K562 (cell line): ENCODE measurements at places on chromosomes 7 and 10. TPM values are rescaled to one million over a fixed set of nuclear protein-coding genes. Genes with fewer than 3 reads are reported as not detected.
A peak's percentile ranks its signal among the peaks of the same experiment; 100 is the strongest.

Gene ARHGEF5
- total RNA-seq = 0.29 and 0.49 TPM in 2 replicates

Gene SCRN1
- 0.33 and 0.49 TPM in 2 replicates for total RNA-seq

Gene NEUROD6
- total RNA-seq = not detected in 2 replicates

Gene MYL10
- not detected in 2 replicates for total RNA-seq

Gene TWIST1
- total RNA-seq = 0.18 and 0.33 TPM in 2 replicates

Gene TMEM273
- 63.1 and 64.3 TPM in 2 replicates for total RNA-seq

Gene LRRTM3
- not detected in 2 replicates for total RNA-seq

GRCh38 chr10:7872041-7872442 lies 53.7 kb downstream of the TAF3 start:
- no peaks in the 10 kb centered on the region for H3K36me3 ChIP-seq
- no peaks in the 10 kb centered on the region for H3K27me3 ChIP-seq
- peak; percentile 26 for DNase-seq
- H3K4me1 ChIP-seq = no peaks in the 10 kb centered on the region
- H3K4me3 ChIP-seq = no peak overlapping the region
- no peak overlapping the region for H3K27ac ChIP-seq

DNA sequence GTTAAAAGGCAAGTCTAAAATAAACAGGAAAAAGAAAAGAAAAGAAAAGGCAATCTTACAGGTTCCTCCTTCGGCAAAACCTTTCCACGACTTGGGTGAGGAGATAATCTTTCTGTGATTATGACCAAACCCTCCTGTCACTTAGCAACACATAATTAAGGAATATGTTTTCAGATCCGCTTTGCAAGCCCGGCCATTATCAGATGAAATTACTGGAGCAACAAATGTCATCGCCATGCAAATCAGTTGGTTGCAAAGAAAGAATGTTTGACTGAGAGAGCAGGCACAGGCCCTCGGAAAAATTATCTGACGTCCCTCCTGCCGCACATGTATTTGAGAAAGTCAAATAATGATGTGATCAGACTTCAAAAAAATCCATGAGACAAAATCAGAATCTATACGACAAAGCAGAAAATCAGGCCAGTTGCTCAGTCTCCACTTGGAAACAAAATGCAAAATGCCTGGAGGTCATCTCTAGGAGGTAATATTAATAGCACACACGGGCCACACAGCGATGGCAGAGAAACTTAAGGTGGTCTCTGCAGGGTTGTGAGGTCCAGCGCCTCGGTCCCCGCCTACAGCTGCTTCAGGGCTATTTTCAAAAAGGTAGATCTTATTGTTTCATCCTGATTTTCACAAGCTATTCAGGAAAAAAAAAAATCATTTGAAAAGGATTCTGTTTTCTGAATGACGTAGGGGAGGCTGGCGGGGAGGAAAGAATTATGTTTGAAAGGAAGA lies 82.7 kb downstream of the ZRANB1 start:
- no peaks in the 10 kb centered on the region for H3K27me3 ChIP-seq
- H3K4me1 ChIP-seq = no peaks in the 10 kb centered on the region
- DNase-seq = no peak
- H3K27ac ChIP-seq = no peak overlapping the region
- H3K4me3 ChIP-seq = no peak overlapping the region

GRCh38 chr10:76119515-76119914 lies 688.1 kb downstream of the LRMDA start:
- no peak for DNase-seq
- no peaks in the 10 kb centered on the region for H3K36me3 ChIP-seq
- H3K4me3 ChIP-seq = no peak overlapping the region
- H3K4me1 ChIP-seq = no peaks in the 10 kb centered on the region

GRCh38 chr10:17850501-17850900 lies 41.4 kb downstream of the MRC1 start:
- peaks cover 5% of the 10 kb centered on the region for H3K27me3 ChIP-seq
- no peaks in the 10 kb centered on the region for H3K4me1 ChIP-seq
- no peaks in the 10 kb centered on the region for H3K36me3 ChIP-seq
- DNase-seq = no peak
- H3K27ac ChIP-seq = no peak overlapping the region
- H3K4me3 ChIP-seq = no peak overlapping the region

DNA sequence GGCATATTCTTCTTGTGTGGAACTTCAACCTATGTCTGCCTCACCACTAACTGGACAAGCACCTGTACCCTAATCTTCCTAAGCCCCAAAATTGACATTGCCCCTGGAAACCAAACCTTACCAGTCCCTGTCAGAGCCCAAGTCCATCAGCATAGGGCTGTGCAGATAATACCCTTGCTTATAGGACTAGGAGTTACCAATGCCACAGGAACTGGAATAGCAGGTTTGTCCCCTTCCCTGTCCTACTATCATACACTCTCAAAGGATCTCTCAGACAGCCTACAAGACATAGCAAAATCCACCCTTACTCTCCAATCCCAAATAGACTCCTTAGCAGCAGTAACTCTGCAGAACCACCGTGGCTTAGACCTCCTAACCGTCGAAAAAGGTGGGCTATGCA lies 19.8 kb downstream of the ZNF107 start:
- no peak overlapping the region for H3K4me3 ChIP-seq
- H3K4me1 ChIP-seq = no peaks in the 10 kb centered on the region
- no peak for DNase-seq
- H3K27me3 ChIP-seq = no peaks in the 10 kb centered on the region

GRCh38 chr10:13337128-13337826 lies 10.8 kb downstream of the SEPHS1 start:
- H3K4me3 ChIP-seq = no peak overlapping the region
- H3K27ac ChIP-seq = no peak overlapping the region
- H3K27me3 ChIP-seq = no peaks in the 10 kb centered on the region
- no peak for DNase-seq
- no peaks in the 10 kb centered on the region for H3K4me1 ChIP-seq

DNA sequence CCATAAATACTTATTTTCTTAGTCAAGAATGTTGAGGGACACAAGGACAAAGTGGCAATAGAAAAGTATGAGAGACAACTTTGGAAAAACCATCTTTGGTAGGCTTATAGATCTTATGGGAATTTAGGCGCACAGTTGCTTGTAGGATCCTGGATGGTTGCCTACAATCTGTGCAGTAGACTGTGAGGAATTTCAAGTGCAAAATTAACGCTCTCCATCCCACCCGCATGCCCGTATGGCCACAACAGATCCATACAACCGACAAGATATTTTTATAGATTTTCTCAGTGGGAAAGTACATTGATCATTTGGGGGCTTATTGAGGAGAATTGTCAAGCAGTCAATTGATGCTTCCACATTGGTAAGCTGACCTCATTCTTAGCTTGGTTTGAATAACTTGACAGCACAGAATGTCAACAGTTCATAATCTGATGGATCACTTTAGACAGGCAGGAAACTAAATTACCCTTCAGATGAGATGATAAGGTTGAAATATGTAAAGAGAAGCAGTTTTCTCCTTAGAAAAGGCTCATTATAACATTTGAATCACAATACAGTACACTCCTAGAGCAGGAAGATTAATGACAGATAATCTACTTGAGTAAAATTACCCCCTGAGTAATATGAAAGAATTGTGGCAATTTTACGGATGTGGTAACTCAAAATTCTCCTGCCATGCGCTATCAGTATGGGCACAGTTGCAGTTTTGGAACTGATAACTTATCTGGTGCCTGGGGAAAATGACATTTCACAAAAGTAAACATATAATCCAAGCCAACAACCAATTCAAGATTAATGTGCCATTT lies 479.7 kb downstream of the KIF20B start:
- H3K36me3 ChIP-seq = no peaks in the 10 kb centered on the region
- no peaks in the 10 kb centered on the region for H3K27me3 ChIP-seq
- no peak for DNase-seq
- H3K27ac ChIP-seq = no peak overlapping the region
- no peaks in the 10 kb centered on the region for H3K4me1 ChIP-seq

DNA sequence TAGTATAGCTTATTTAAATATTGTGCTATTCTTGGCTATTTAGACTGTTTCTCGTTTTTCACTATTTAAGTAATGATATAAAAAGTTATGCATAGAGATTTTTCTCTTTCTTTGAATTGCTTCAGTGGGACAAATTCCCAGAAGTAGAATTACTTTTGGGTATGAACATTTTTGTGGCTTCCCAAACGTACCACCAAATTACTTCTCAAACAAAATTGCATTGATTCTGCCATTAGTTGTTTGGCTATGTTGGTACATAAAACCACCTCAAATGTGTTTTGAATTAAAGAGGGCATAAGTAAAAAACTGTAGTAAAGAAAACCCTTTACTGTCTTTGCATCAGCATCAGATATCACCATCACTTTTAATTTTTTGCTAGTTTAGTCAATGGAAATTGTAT lies 31.0 kb downstream of the AKR1B1 start:
- H3K27ac ChIP-seq = no peak overlapping the region
- no peak for DNase-seq
- H3K36me3 ChIP-seq = no peaks in the 10 kb centered on the region

DNA sequence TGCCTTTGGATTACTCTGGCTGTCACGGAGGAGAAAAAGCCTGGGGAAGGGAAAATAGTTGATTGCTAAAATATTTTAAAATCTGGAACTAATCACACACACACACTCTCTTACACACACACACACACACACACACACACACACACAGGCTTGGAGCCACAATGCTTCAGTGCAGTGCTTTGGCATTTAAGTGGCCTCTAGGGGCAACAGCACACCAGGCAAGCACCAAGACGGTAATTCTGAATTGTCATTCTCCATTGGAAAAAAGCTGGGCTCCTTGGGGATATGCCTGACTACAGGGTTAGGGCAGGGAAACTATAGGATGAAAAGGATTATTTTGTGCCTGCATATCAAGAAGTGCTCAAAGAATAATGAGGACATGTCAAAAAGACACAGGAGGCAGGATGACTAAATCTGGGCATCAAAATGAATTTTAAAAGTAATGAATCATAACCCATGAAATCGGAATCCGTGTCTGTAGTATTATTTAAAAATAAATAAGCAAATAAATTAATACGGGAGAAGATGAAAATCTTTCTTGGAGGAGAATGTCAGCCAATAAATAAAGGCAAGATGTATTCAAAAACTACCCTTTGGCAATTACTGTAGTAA lies 30.4 kb upstream of the DDC start:
- peak; percentile 12 for DNase-seq
- no peak overlapping the region for H3K27ac ChIP-seq
- H3K4me3 ChIP-seq = no peak overlapping the region
- H3K36me3 ChIP-seq = peaks cover 53% of the 10 kb centered on the region
- H3K27me3 ChIP-seq = no peaks in the 10 kb centered on the region
- H3K4me1 ChIP-seq = no peaks in the 10 kb centered on the region

DNA sequence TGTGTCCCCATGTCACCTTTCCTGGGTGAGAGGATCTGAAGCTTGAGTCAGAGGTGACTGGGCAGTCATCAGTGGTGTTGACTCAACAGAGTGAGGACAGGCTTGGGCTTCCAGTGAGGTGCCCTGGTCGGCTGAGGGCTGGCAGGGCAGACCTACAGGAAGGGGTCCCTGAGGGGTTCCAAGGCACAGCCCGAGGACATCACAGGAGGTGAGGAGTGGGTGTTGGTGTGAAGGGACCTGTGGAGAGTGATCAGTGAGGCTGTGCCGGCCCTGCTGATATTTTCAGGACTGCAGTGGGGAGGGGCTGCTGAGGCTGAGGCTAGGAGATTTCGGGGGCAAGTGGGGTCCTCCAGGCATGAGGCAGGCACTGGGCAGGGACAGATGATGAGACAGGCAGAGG lies 545.5 kb downstream of the TCERG1L start:
- H3K4me1 ChIP-seq = no peaks in the 10 kb centered on the region
- no peaks in the 10 kb centered on the region for H3K36me3 ChIP-seq
- H3K27ac ChIP-seq = no peak overlapping the region
- H3K4me3 ChIP-seq = no peak overlapping the region
- H3K27me3 ChIP-seq = no peaks in the 10 kb centered on the region

DNA sequence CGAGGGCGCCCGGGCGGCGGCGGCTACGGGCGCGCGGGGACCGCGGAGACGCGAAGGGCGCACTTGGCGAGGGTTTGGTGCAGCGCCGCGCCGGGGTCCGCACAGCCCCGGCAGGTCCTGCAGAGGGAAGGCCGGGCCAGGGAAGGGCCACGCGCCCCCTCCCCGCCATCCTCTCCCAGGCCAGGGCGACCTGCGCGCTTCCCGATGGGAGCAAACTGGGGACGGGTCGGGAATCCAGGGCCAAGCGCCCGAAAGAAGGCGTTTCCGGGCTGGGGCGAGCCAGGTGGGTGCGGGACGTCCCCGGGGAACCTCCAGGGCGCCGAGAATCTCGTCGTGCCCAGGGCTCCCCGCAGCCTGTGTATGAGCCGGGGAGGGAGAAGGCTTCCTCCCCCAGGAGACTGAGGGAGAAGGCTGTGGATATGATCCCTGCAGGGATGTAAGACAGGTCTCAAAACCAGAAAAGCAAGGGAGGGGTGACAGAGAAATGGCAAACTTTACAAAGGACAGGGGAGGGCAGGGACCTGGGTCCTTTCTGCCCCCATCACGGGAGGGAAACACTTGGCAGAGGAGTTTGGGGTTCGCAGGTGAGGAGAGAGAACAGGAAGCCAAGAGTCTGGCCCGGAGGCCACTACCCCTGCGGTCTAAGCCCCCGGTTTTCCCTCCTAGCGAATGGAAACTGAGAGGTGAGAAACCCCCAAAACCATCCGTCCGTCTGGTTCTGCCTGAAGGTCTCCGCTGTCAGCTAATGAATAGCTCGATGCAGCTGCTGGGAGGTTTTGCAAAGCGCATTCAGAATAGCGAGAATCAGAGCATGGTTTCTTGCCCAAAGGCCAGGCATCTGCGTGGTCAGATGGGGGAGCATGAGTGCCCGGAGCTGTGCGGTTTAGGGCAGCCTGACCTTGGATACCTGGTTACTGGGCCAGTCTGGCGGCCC lies 674 bp downstream of the AMZ1 start:
- H3K4me1 ChIP-seq = peaks cover 26% of the 10 kb centered on the region
- H3K27me3 ChIP-seq = peaks cover 31% of the 10 kb centered on the region; the same call in 2 of the 3 replicates
- H3K27ac ChIP-seq = no peak overlapping the region
- no peaks in the 10 kb centered on the region for H3K36me3 ChIP-seq

GRCh38 chr10:96299383-96299782 lies 4.9 kb upstream of the DNTT start:
- H3K36me3 ChIP-seq = no peaks in the 10 kb centered on the region
- no peak overlapping the region for H3K27ac ChIP-seq
- no peaks in the 10 kb centered on the region for H3K4me1 ChIP-seq
- no peak for DNase-seq
- H3K4me3 ChIP-seq = no peak overlapping the region
